ENCODE measurements at places on chromosomes 1 and 21.

GRCh38 chr1:153577624-153578051, 12.0 kb upstream of the S100A2 start:
- no peak for DNase-seq

DNA sequence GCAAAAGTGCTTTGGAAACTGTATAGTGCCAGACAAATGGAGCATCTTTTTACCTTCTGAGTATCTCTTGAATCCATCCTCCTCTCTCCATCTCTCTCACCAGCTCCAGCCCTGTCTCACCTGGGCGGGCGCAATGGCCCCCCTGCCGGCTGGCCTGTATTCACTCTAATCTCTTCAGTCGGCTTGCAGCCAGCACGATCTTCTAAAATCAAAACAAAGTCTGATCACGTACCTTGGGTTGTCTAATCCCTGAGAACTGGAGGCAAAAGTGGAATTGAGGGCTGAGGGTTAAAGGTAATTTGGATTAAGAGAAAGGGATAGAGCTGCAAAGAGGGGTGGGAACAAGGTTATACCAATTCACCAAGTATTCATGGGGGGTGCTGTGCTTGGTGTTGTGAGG, 46.0 kb upstream of the LRRN2 start:
- DNase-seq: no peak

DNA sequence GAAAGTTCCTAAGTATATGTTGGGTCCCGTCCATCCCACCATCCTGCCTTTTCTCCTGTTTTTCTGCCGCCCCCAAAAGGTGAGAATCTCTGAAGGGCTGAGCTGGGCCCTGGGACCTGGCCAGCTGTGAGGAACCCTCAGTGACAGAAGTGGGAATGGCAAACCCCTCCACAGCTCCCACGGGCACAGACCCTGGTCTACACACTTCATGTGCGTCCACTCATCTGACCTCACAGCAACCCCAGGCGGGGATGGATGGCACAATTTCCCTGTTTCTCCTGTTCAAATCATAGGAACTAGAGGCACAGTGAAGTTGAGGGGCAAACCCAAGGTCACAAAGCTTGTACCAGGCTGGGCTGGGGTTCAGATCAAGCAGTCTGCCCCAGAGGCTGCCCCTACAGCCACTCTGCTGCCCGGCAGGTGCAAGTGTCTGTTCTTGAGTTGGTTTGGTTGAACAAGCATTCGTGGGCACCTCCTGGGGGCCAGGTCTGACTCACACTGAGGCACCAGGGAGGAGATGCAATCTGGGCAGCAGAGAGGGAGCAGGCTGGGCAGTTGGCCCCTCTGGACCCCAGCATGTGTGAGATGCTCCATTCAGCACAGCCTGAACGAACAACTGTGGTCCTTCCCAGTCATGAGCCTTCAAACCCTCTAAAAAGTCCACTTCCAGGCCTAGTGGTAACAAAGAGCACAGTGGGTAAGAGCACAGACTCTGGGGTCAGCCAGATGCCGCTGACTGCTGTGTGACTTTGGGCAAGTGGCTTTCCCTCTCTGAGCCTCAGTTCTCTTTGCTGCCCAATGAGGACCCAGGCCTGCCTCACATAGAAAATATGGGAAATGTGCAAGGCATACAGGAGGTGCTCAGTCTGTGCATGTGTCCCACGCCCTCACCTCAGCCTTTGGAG, 4.0 kb downstream of the EDN2 start:
- DNase-seq: no peak

GRCh38 chr1:158286941-158287346, 2.8 kb upstream of the CD1C start:
- DNase-seq: no peak

DNA sequence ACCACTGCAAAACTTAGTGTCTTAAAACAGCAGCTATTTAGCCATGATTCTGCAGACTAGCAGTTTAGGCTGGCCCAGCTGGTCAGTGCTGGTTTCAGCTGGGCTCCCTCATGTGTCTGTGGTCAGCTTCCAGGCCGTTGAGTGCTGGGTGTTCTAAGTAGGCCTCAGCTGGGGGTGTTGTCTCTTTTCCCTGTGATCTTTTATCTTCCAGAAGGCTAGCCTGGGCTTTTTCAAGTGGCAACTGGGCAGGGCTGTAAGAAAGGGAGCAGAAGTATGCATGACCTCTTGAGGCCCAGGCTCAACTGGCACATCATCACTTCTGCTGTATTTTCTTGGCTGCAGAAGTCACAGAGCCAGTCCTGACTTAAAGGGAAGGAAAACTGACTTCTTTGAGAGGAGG, 136.1 kb downstream of the KIF26B start:
- DNase-seq: no peak

- DNase-seq: no peak
Observed at GRCh38 chr1:7516341-7516740, 254.8 kb upstream of the VAMP3 start.
